ENCODE measurements at places on chromosomes 11 and 22.

- no peak for DNase-seq
Observed at GRCh38 chr22:37498289-37498909, 12.2 kb upstream of the MFNG start.

DNA sequence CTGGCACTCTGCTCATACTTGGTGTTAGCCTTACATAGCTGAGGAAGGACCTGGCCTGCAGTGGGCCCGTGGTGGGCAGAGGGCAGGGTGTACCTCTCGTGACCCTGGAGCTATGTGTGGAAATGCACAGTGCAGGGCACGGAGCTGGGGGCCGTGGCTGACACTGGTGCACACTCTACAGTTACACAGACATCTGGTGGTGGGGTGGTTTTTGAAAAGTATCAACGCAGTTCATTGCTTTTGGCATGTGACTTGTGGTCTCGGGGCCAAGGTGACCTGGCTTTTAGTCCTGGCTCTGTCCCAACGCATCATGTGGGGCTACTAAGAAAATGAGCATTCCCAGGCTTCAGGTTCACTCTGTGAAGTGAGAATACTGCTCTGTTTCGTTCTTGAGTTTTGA lies 553.6 kb downstream of the NTM start:
- no peak for DNase-seq

- no peak for DNase-seq
Observed at GRCh38 chr22:44965171-44965570, 44.6 kb downstream of the PHF21B start.

GRCh38 chr11:97140885-97141494 lies 751.2 kb downstream of the JRKL start:
- peak; percentile 42 for DNase-seq

DNA sequence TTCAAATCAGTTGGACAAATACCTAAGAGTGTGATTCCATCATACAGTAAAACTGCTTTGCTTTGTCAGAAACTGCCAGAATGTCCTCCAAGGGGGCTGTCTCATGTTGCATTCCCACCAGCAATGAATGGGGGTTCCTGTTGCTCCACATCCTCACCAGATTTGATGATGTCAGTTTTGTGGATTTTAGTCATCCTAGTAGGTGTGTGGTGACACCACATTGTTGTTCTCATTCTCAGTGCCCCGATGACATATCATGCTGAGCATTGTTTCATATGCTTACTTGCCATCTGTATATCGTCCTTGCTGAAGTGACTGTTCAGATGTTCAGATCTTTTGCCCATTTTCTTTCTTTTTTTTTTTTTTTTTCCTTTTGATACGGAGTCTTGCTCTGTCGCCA lies 37.0 kb downstream of the CDPF1 start:
- no peak for DNase-seq
